Fibroblast of mammary gland (primary cell): ENCODE measurements at places on chromosomes 12 and 14.

DNA sequence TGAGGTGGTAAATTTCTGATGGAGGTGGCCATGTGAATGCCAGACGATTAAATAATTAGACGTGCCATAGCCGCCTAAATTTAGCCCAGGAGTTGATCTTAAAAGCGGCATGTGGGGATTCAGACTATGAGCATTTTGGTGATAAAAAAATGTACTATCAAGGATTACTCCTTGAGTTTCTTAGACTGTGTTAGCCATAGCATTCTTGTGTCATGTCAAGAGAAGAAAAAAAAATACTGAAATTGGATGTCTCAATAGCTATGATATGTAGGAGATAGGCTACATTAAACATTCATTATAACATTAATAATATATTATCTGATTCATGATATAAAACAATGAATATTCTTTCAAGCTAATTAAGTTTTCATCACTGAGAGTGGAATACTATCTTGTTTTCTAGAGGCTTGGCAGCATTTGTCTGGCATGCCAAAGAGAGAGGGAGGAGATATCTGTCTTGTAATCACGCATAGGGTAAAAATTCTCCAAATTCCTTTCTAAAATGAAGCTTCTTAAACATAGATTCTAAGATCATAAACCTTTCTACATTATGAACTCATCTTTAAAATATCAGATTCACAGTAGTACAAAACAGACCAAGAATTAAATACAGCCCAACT is 727.0 kb downstream of the C12orf50 start:
- no peak for DNase-seq

- no peak for DNase-seq
Observed at GRCh38 chr12:88413646-88414045, 166.6 kb downstream of the KITLG start.

DNA sequence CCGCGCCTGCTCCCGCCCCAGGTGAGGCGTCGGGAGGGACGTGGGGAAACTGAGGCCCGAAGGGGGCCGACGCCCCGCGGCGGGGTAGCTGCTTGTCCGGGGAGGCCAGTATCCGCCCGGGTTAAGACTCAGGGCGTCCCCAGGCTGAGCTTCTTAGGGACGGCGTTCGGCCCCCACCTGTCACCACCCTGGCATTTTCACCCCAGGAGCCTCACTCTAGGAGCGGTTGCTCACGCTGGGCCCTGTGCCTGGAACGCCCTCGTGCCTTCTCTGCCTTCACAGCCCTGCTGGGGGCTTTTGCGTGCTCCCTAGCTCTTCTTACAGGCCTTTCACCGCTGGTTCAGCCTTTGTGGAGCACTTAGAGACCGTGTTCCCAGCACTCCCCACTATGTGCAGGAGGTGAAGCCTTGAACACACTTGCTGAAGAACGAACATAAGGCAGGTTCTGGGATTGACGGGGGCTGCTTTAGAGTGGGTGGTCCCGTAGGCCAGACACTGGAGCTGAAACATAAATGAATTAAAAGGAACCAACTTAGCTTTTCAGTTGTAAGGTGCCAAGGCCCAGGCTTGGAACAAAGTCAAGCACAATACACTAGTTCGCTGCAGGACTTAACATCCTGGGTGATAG is 601 bp downstream of the ZNF839 start:
- DNase-seq, result peak; percentile 58

DNA sequence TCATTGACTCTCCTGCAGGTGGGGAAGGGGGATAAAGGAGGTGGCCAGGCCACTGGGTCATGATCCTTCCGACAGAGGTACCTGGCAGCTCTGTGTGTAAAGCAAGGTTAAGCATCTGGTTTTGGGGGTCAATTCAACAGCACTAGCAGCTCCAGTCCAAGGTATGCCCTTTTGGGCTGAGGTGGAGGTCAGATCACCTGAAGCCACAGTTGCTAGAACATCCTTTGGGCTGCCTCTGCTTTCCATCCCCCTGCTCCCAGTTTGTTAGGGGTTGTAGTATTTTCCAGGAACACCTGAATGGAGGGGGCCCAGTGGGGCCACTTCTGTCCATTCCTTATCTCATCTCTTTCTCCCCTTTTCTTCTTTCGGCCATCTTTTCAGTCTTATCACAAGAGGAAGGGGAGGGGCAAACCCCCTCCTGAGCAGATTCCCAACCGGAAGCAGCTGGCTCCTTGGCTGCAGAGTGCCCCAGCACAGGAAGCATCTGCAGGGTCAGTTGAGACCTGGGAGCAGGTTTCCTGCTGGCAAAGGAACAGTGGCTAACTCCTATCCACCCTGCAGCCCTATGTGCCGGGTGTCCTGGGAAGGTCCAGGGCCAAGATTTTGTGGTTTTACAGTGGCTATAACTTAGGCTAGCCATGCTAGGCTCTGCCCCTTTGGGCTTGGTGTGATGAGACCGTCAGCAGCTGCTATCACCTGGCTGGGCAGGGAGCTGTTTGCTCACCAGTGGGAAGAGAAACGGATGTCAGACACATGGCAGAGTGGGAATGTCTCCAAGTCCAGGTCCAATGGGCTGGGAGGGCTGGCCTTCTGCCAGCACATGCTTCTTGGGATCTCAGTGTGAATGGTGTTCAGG is 40.2 kb downstream of the SH2B3 start:
- peak; percentile 62 for DNase-seq

DNA sequence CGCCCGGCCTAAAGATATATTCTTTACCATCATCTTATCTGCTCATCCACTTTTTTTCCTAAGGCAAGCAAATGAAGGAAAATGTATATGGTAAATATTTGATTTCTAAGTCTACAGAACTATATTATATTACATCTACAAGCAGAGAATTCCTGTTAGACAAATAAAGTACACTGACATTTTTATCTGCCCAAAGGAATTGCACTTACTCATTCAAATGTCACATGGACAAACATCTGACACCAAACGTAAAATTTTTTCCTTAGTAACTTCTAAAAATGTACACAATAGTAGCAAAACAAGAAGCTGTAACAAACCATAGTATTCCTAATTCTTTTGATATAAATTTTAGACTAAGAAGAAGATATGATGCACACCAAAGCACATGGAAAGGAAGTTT is 51.0 kb downstream of the SPPL3 start:
- DNase-seq, result peak; percentile 31

GRCh38 chr14:71155743-71156142 is 248.5 kb downstream of the PCNX1 start:
- DNase-seq, result no peak

DNA sequence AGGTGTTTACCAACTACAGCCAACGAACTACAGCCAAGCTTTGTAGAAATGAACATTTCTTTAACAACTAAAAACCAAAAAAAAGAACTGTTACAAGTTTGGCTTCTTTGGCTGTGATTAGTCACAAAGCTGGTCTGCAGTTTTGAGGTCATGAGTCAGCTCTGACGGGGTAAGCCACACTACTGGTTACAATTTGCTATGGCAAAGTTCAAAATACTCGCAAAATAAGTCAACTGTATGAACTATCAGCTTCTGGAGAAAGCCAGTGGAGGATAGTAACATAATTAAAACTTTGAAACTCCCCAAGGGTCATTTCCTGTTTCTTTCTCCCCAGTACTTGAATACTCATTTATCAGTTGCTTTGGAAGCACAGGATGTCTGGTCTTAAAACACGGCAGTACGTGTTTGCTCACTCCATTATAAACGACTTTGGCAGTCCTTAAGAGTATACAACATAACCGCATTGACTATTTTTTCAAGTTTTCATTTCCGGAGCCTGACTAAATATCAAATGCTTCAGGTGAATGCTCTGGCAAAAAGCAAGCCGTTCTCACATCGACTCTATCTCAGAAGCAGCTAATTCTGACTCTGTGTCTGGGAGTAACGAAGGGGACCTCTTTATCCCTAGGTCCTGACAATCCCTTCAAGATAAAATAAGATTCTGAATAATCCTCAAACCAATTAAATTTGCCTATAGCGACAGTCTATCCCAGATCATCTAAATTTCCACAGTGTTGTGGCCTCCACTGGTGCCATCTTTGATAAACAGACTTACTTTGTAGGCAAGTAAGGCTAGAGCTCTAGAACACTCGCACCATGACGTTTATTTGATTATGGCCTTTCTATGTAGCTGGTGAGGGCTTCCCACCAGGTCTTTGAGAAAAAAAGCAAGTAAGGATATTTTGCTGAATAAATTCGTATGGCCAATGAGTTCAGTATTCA is 10.6 kb downstream of the PHLDA1 start:
- peak; percentile 99 for DNase-seq

DNA sequence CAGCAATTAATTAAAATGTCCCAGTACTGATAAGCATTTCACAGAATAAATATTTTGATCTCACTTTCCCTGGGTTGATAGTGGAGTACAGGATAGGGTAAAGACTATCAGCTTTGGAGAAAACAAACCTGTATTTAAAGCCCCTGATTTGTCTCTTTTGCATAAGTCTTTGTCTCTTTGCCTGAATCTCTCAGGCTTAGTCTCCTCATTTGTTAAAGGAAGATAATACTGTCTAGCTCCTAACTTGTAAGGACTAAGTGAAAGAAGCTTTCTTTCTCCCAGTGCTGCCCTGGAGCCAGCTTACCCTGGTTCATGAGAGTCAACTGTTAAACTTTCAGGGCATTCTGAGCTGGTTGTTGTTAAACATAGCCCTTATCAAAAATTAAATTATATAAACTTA is 5.5 kb upstream of the NR1H4 start:
- no peak for DNase-seq

GRCh38 chr14:58332561-58332960 is 34.2 kb downstream of the ARID4A start:
- no peak for DNase-seq

DNA sequence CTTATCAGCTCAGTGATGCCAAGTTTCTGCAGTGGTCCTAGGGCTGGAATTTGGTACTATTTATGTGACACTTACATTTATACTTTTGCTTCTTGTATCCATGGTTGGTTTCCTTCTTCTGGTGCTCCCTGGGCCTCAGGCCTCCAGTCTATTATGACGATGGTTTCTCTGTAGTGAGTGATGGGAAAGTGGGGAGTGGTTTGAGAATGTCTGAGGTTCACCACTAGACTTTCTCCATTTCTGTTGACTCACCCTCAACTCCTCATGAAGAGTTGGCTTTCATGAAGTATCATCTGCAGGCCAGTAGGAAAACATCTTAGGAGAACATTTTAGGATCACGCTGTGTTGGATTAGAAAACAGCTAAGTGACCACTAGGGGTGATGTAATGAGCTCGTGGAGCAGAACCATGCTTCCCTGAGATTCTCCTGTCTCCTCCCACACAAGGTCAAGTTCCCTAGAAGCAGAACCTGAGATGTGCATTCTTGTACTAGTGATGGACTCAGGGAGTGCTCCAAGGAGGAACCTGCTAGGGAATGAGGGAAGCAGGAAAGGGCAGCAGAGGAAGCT is 32.1 kb downstream of the RPH3A start:
- no peak for DNase-seq

- DNase-seq, result no peak
Observed at GRCh38 chr12:75571204-75571603, 59.8 kb upstream of the KRR1 start.

DNA sequence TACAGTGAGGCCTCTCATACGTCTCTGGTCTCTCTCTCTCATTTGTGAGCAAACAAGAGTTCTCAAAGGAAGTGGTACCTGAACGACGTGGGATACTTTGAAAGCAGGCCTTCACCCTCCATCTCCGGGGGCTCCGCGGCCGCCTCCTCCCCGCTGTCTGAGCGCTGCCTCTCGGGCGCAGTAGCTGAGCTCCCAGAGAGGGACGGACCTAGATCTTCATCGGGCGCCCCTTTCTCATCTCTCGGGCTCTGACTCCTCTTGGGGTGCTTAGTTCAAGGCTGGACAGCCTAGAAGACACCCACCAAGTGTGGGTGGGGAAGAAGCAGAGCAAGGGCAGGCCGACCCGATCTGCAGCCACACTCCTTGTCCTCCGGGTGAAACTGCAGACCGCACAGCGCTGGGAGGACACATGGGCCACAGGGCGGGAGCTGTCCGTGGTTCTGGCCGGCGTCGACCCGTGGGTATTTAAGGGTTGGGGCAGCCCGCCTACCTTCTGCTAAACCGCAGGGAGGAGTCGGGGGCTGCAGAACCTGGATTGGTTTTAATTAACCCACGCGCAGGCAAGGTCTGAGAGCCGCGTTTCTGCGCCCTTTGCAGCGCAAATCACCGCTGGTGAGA is 92.7 kb downstream of the PAH start:
- DNase-seq, result peak; percentile 14
